B cell (primary cell): ENCODE measurements at places on chromosomes 7 and 10. TPM values are rescaled to one million over a fixed set of nuclear protein-coding genes. Genes with fewer than 3 reads are reported as not detected.

DNA sequence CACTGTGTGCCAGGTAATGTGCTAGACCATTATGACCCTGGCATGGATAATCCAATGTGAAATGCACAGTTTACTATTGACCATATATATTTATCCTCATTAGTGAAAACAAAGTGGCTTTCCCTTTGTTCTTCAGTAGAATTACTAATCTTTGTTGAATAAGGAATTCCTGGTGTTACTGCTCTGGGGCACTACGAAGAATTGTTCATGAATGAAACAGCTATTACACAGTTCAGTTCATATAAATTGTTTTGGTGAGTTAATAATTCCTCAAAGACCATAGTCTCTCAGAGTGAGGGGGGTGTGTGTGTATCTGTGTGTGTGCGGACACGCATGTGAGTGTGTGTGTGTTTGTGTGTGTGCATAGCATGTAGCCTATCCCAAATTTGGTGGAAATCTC lies 668.0 kb upstream of the MBL2 start:
- no peak for DNase-seq

DNA sequence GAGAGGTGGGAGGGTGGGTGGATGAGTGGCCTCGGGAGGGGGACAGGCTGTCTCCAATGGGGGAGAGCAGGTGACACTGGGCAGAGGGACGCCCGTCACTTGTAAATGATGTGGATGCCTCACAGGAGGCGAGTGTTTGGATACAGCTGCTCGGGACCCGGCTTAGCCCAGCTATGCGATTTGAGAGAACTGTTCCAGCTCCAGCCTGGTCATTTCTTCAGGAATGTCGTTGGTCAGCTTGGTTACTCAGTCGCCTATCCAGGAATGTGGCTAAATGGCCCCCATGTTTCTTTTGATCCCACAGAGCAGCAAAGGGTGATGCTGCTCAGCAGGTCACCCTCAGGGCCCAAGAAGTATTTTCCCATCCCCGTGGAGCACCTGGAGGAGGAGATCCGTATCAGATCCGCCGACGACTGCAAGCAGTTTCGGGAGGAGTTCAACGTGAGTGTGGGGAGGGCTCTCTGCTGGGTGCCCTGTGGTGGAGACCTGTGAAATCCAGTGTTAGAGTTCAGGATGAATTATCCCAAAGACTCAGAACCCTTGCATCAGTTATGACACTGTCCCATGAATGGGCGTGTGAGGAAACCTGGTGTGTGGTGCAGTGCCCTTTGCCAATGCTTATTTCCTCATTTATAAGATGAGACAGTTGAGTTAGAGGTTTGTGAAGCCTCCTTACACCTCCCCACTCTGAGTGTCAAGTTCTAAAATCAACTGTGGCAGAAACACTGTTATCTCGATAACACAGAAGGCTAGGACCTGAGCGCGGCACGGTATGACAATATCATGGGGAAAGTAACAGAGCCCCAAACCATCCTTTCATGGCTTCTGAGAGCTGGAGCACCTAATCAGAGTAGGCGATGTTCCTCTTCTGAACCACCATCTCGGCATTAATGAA lies 76.8 kb downstream of the MKI67 start:
- no peak for DNase-seq

- no peak for DNase-seq
Measured at GRCh38 chr10:89118091-89118490, 89.0 kb downstream of the CH25H start.

DNA sequence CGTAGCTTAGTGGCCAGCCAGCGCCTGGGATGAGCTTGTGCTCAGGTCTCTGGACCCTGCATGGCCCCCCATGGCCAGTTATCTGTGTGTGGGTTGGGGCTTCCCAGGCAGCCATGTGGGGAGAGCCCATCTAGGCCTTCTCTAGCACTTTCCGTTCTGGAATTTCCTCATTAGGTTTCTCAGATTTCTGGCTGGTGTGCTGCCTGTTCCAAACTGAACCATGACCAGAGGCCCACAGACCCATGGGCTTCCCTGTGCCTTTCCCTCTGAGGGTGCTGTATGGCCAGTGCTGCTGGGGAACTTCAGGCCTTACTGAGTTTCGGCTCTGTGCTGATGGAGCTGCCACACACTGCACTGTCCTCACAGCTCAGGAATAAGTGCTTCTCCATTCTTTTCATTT lies 50.2 kb downstream of the SHH start:
- DNase-seq = no peak

The LRRC72 gene
- polyA plus RNA-seq = not detected in 2 replicates
